ENCODE measurements at places on chromosomes 1 and 21. TPM values are rescaled to one million over a fixed set of nuclear protein-coding genes. Genes with fewer than 3 reads are reported as not detected.

Gene PAQR6
- total RNA-seq: 1.6 TPM

Gene UBE4B
- 56.7 TPM for total RNA-seq

Gene TLR5
- total RNA-seq: 0.16 TPM

Gene SPRR2E
- not detected for total RNA-seq

Gene RFX5
- 52.8 TPM for total RNA-seq

Gene SPRTN
- 16.1 TPM for total RNA-seq

DNA sequence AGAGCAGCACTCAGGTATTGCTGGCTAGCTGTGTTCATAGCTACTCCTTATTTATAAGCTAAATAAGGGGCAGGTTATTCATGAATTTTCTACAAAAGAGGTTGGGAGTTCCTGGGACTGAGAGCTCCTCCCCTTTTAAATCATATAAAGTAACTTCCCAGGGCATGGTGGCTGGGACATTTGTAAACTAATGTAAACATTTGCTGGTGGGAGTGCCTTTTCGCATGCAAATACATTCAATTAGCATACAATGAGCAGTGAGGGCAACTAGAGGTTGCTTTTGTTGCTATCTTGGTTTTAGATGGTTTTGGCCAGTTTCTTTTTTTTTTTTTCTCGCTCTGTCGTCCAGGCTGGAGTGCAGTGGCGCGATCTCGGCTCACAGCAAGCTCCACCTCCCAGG is 43.4 kb downstream of the GNPAT start:
- DNase-seq: no peak

- DNase-seq: no peak
These were observed 73.5 kb upstream of the TMPRSS15 start for GRCh38 chr21:18477043-18477442.

- DNase-seq: no peak
These were observed 371.2 kb downstream of the NPHP4 start for GRCh38 chr1:5620997-5621396.

- no peak for DNase-seq
These were observed 25.3 kb downstream of the PADI2 start for GRCh38 chr1:17093822-17094393.

- DNase-seq: no peak
These were observed 318.2 kb downstream of the NEGR1 start for GRCh38 chr1:71964188-71964587.

- no peak for DNase-seq
These were observed 151.7 kb downstream of the HLX start for GRCh38 chr1:221030990-221031389.

DNA sequence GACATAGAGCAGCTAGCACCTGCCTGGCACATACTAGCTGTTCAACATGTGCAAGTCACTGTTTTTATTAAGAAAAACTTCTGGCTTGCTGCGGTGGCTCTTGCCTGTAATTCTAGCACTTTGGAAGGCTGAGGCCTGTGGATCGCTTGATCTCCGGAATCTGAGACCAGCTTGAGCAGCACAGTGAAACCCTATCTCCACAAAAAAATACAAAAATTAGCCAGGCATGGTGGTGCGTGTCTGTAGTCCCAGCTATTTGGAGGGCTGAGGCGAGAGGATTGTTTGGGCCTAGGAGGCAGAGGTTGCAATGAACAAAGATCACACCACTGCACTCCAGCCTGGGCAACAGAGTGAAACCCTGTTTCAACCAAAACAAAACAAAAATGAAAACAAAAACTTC is 27.7 kb upstream of the C8B start:
- no peak for DNase-seq

DNA sequence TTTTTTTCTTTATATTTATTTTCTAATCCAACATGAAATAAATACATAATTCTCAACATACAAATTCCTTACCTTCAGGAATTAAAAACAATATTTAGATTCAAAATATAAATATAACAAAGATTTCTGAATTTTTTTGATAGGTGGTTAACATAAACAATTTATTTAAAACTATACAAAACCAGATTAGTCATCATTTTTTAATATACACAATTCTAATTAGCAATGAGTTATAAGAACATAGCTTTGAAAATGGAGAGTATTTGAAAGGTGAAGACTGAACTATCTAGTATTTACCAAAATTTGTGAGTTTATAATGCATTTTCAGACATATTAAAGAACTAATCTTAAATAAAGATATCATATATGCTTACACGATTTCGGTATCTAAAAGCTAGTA is 37.5 kb downstream of the TPR start:
- DNase-seq: no peak

- no peak for DNase-seq
These were observed 2.5 kb downstream of the ERVH48-1 start for GRCh38 chr21:42922918-42923317.

DNA sequence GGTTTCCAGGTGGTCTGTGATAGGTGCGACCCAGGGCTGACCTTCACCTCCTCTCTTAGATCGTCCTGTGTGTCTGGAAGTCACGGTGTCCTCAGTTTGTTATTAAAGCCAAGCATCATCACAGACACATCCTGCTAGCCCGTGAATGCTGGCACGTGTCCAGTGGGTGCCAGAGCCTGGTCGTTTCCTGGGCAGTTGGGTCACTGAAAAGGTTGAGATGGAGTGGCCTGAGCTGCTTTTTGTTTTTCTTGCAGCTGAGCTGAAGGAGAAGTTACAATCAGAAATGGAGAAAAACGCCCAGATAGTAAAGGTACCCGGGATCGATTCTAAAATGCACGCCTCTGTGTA is 23.2 kb downstream of the PCNT start:
- peak; percentile 23 for DNase-seq

DNA sequence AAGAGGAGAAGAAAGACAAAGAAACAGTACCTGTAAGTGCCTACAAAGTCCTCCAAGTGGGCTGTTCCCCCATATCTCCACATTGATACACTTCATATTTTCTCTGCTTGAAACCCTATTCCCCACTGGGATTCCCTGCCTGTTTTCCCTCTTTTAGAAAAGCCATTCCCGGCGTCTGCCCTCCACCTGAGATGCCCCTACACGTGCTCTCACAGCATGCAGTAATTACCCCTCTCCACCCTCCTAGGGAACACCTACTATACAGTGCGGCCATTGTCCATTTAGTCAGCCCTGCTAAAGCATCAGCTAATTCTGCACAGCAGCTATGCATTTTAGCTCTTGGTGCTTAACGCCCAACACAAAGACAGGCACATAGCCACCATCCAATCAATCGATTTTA is 135.7 kb upstream of the TIAM1 start:
- no peak for DNase-seq

DNA sequence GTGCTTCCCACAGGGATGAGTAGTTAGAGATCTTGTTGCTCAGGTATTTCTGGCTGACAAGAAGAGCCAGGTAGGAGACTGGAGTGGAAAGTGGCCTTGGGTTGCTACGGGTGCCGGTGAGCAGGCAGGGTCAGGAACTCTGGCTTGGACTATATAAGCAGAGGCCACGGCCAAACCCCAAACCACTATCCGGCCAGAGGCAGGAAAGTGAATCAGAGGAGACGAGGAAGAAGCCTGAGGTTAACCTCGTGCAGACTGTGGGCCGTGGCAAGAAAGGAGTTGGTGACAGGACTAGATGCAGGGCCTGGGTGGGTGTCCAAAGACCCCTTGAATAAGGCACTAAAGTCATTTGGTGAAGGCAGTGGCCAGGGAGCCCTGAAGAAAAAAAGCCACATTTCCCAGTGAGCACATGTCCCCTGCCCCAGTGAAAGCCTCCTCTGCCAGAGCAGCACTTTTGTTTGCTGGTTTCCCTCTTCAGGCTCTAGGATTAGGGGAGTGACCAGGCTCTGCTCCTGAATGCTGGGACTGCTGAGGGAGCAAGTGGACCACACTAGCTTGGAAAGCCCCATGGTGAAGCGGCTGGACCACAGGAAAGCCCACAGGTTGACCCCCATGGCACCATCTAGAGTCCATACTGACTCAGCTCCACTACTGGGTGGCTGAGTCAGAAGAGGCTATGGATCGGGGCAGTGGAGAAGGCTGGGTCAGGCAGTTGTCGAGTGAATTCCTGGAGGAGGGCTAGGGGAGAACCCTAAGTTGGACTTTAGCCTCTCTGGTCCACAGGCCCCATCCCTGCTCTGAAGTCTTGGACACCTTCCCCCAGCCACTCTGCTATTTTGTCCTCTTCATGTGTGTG is 23.4 kb downstream of the CSF1 start:
- peak; percentile 44 for DNase-seq

DNA sequence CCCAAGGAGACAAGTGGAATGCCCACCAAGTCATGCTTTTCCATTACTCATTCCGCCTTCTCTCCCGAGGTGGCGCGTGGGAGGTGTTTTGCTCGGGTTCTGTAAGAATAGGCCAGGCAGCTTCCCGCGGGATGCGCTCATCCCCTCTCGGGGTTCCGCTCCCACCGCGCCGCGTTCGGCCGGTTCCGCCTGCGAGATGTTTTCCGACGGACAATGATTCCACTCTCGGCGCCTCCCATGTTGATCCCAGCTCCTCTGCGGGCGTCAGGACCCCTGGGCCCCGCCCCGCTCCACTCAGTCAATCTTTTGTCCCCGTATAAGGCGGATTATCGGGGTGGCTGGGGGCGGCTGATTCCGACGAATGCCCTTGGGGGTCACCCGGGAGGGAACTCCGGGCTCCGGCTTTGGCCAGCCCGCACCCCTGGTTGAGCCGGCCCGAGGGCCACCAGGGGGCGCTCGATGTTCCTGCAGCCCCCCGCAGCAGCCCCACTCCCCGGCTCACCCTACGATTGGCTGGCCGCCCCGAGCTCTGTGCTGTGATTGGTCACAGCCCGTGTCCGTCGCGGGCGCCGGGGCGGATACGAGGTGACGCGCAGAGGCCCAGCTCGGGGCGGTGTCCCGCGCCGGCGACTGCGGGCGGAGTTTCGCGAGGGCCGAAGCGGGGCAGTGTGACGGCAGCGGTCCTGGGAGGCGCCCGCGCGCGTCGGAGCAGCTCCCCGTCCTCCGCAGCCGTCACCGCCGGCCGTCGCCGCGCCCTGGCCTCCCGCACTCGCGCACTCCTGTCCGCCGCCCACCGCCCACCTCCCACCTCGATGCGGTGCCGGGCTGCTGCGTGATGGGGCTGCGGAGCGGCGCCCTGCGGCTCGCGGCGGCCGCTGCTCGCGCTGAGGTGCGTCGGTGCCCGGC is at the start of gene KIF1B:
Gene KIF1B (plus strand): TSS at position 666 of the 906 bp plus-strand sequence. CDS start 21,759 bp downstream, outside the sequence.
- peak; percentile 98 for DNase-seq

- peak; percentile 74 for DNase-seq
These were observed 275.8 kb downstream of the TGFB2 start for GRCh38 chr1:218620956-218621355.

DNA sequence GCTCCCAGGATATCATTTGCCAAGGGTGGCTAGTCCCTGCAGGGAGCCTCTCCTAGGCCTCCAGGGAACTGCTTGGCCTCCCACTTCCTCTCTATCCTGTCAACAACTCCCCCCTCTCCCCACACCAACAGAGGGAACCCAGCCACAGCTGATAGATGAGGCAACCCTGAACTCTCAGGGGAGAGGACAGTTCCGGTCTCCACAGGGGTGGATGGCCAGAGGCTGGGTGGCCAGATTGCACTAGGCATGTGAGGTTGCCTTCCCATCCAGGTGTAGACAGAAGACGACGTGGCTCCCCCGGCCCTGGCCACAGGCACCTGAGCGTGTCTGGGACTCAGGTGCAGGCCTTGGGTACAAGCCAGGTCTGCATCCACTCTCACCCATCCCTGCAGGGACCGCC is 53.3 kb downstream of the TOR1AIP2 start:
- DNase-seq: no peak

GRCh38 chr1:6982443-6982842 is 197.2 kb downstream of the CAMTA1 start:
- DNase-seq: no peak

Measured in endothelial cell of umbilical vein (primary cell).